Spinal cord (tissue), 10 donors: ENCODE measurements at places on chromosomes 12 and 14.
A peak's percentile ranks its signal among the peaks of the same experiment; 100 is the strongest.

DNA sequence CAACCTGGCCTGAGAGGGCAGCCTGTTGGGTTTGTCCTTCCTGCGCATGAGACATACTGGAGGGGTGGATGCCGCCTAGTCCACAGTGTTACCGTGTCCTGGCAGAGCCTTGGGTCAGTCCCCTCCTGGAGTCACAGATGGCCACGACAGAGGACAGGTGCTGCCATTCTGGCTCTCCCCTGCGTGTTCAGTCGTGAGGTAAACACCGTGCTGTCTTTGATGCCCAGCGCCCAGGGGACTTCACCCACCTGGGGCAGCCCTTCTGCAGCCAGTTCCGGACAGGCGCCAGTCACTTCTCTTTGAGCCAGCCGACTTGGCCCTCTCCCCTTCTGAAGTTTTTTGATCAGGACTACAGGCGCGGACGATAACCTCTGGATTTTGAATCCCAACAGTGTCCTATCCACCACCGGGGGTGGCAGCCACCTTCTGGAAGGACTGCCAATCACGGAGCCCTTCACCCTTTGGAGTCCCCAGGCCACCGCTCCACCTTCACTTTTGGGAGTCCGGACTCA, 933.0 kb downstream of the DIO2 start:
- no peaks in the 10 kb centered on the region for H3K36me3 ChIP-seq
- peaks cover 22% of the 10 kb centered on the region for H3K27me3 ChIP-seq
- no peak for DNase-seq

DNA sequence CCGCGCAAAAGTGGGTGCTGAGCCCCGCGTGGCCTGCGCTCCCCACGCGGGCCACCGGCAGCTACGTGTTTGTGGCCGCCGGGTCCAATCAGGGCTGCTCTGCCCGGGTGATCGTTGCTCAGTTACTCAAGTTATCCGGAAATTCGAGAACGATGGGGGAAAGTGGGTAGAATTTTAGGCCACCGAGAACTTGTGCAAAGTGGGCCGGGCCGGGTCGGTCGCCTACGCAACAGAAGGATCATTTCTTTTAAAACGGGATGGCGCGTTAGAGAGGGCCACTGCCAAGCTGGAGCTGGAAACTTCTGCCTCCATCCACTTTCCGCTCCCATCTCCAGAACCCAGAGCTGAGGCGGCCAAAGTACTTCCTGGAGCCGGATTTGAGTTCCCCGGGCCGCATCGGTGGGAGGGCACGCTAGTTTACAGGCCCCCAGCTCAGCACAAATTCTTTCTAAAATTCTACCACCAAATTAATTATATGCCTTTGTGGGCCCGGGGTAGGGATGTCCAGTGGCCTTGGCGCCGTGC, 3.5 kb downstream of the RFX4 start:
- H3K27me3 ChIP-seq = peaks cover 82% of the 10 kb centered on the region
- peaks cover 11% of the 10 kb centered on the region for H3K36me3 ChIP-seq
- H3K4me1 ChIP-seq = peaks cover 66% of the 10 kb centered on the region
- H3K27ac ChIP-seq = peak overlapping the region; percentile 87
- no peak for DNase-seq
- H3K4me3 ChIP-seq = peak overlapping the region; percentile 63

GRCh38 chr14:64208981-64209380, 85.2 kb downstream of the ESR2 start:
- no peak overlapping the region for H3K4me3 ChIP-seq
- no peaks in the 10 kb centered on the region for H3K27me3 ChIP-seq
- DNase-seq = no peak
- no peak overlapping the region for H3K27ac ChIP-seq

DNA sequence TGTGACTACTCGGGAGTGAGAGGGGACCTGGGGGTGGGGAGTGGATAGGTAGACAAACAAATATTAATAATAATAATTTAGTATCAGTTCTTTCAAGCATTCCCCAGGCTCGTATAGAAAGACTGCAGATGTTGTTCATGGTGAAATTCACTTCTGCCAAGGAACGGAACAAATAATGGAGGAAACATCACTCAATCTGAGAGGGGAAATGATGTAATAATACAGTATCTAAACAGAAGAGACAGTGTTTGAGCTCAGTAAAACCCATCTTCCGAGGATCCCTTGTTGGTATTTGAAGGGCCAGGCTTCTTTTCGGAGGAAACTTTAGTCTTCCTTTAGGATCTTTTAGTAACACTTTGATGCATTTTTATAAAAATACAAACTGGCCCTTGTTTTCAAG, 114.2 kb downstream of the KCNK10 start:
- DNase-seq = no peak
- H3K4me3 ChIP-seq = no peak overlapping the region
- H3K4me1 ChIP-seq = peaks cover 9% of the 10 kb centered on the region
- H3K27ac ChIP-seq = no peak overlapping the region
- H3K36me3 ChIP-seq = no peaks in the 10 kb centered on the region

GRCh38 chr12:6827437-6827911, 733 bp upstream of the P3H3 start:
- no peak overlapping the region for H3K4me3 ChIP-seq
- peaks cover 75% of the 10 kb centered on the region for H3K4me1 ChIP-seq
- H3K36me3 ChIP-seq = peaks cover 65% of the 10 kb centered on the region

DNA sequence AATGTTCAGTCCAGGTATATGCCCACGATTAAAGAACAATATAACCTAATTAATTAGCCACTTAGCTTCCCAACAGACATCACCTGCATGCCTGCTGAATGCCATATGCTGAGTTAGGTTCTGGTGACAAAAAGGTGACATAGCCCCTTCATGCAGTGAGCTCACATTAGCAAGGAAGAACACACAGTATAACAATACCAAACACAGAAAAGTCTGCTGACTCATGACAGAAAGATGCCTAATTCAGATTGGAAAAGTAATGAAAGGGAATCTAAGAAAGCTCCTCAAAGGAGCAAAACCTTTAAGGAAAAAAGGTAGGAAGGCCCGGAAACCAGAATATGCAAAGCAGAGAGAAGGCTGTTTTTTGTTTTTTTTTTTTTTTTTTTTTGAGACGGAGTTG, 59.0 kb downstream of the FERMT2 start:
- peaks cover 13% of the 10 kb centered on the region for H3K36me3 ChIP-seq
- DNase-seq = no peak
- no peaks in the 10 kb centered on the region for H3K4me1 ChIP-seq

DNA sequence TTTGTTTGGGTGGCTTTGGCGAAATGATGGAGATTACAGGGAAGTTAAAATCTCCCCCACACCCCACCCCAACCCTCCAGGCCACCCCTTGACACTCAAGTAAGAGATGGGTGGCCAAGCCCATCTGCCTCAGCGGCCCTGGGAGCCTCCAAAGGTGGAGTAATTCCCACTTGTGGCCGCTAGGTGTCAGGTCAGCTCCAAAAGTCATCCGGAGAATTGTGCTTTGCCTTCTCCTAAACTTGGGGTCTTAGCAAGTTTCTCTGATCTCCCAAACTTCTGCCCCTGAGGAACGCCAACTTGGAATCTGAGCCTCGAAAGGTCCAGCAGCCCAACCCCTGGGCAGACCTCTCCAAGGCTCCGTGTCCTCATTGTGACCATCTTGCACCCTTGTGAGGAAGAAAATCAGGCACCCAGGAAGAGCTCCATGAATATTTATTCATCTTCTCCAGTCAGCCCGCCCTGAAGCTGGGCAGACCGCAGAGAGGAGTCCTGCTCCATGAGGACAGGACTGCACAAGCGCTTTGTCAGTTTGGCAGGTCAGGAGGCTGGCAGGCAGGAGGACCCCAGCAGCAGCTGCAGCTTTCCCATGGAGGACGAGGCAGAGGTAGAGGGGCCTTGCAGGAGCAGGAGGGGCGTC, 46.7 kb downstream of the LRRC74A start:
- no peaks in the 10 kb centered on the region for H3K27me3 ChIP-seq
- no peaks in the 10 kb centered on the region for H3K36me3 ChIP-seq
- H3K4me1 ChIP-seq = peaks cover 32% of the 10 kb centered on the region
- no peak overlapping the region for H3K4me3 ChIP-seq
- no peak for DNase-seq
- H3K27ac ChIP-seq = no peak overlapping the region

DNA sequence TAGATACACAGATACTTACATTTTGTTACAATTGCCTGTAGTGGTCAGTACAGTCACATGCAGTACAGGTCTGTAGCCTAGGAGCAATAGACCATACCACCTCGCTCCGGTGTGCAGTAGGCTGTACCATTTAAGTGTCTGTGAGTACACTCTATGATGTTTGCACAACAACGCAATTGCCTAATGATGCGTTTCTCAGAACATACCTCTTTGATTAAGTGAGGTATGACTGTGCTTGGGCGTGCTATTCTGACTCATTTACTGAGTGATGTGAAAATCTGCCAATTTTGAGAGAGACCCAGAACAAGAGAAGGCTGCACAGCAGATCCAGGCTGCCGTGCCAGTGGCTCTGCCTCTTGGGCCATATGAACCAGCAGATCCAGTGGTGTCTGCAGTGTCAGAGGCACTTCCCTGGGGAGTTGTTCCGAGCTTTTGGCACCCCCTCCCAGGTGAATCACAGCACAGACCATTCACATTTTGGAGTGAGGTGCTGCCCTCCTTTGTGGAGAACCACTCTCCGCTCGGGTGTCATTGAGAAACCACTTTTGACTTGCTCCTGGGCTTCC, 20.4 kb downstream of the DLK1 start:
- no peaks in the 10 kb centered on the region for H3K36me3 ChIP-seq
- H3K27ac ChIP-seq = no peak overlapping the region
- no peak for DNase-seq
- H3K4me3 ChIP-seq = no peak overlapping the region
- no peaks in the 10 kb centered on the region for H3K27me3 ChIP-seq

DNA sequence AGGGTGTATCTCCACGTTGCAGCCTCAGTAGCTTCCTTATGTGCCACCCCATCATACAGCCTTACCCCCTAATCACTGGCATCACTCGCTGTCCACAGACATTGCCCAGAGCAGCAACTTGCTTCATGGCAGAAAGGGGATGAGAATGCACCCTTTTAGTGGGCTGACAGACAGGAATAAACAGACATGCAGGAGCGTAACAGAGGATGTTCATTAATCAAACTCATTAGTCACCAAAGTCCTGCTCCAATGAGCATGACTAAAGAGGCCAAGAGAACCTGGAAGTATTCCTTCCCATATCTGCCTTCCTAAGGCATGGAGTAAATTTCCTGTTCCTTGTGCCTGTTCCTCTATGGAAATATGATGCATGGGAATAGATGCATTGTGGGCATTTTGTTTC, 197.0 kb downstream of the PHLDA1 start:
- no peaks in the 10 kb centered on the region for H3K36me3 ChIP-seq
- no peaks in the 10 kb centered on the region for H3K27me3 ChIP-seq
- H3K4me1 ChIP-seq = no peaks in the 10 kb centered on the region
- no peak overlapping the region for H3K4me3 ChIP-seq
- no peak overlapping the region for H3K27ac ChIP-seq

- no peak overlapping the region for H3K27ac ChIP-seq
- no peaks in the 10 kb centered on the region for H3K4me1 ChIP-seq
- H3K27me3 ChIP-seq = no peaks in the 10 kb centered on the region
- no peaks in the 10 kb centered on the region for H3K36me3 ChIP-seq
- no peak for DNase-seq
- H3K4me3 ChIP-seq = no peak overlapping the region
Measured at GRCh38 chr14:91872517-91873470, 5.5 kb upstream of the TC2N start.

DNA sequence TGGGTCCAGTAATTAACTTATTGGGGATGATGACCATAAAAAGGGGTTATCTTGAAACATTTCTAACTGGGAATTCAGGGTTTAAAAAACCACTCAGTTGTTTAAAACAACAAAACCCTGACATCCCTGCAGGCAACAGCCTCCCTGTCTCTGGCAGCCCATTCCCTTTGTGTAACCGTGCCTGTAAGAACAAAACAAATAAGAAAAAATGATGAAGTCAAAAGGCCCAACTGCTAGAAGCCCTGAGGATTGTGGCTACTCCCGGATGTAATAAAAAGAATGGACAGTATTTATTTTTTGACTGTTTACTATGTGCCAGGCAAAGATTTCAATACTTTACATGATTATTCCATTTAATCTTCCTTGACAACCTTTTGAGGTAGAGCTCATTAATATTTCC, 75.3 kb downstream of the TMCC3 start:
- H3K27ac ChIP-seq = no peak overlapping the region
- no peak overlapping the region for H3K4me3 ChIP-seq
- peaks cover 4% of the 10 kb centered on the region for H3K4me1 ChIP-seq
- H3K27me3 ChIP-seq = no peaks in the 10 kb centered on the region
- no peak for DNase-seq

- H3K36me3 ChIP-seq = peaks cover 6% of the 10 kb centered on the region
- no peak overlapping the region for H3K4me3 ChIP-seq
- no peaks in the 10 kb centered on the region for H3K4me1 ChIP-seq
- no peak overlapping the region for H3K27ac ChIP-seq
- no peak for DNase-seq
- H3K27me3 ChIP-seq = no peaks in the 10 kb centered on the region
Measured at GRCh38 chr12:32344047-32344446, 55.3 kb upstream of the FGD4 start.

- H3K4me3 ChIP-seq = no peak overlapping the region
- H3K36me3 ChIP-seq = no peaks in the 10 kb centered on the region
- no peaks in the 10 kb centered on the region for H3K27me3 ChIP-seq
- no peak overlapping the region for H3K27ac ChIP-seq
- DNase-seq = no peak
Measured at GRCh38 chr14:61654026-61654425, 41.3 kb upstream of the HIF1A start.

GRCh38 chr12:22477166-22477893, 67.0 kb downstream of the C2CD5 start:
- no peak for DNase-seq
- H3K27me3 ChIP-seq = no peaks in the 10 kb centered on the region
- no peaks in the 10 kb centered on the region for H3K4me1 ChIP-seq
- no peak overlapping the region for H3K27ac ChIP-seq
- peaks cover 13% of the 10 kb centered on the region for H3K36me3 ChIP-seq

DNA sequence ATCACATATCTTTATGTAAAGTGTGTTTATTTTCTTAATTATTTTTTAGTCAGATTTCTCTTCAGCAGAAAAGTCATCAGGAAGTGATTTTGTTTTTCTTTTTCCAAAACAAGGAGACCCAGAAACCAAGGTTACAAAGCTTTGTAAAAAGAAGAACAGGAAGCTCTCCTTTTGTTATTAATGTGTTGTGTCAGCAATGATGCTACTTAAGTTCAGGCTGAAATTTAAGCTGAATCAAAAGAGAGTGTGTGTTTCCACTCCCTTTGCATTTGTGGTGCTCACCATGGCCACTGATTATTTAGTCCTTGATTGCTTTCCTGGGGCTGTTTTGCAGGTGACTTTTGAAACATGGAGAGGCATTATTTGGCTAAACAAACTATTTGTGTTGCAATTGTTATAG, 155.3 kb upstream of the ATP2B1 start:
- no peaks in the 10 kb centered on the region for H3K27me3 ChIP-seq
- H3K27ac ChIP-seq = no peak overlapping the region
- H3K36me3 ChIP-seq = no peaks in the 10 kb centered on the region

DNA sequence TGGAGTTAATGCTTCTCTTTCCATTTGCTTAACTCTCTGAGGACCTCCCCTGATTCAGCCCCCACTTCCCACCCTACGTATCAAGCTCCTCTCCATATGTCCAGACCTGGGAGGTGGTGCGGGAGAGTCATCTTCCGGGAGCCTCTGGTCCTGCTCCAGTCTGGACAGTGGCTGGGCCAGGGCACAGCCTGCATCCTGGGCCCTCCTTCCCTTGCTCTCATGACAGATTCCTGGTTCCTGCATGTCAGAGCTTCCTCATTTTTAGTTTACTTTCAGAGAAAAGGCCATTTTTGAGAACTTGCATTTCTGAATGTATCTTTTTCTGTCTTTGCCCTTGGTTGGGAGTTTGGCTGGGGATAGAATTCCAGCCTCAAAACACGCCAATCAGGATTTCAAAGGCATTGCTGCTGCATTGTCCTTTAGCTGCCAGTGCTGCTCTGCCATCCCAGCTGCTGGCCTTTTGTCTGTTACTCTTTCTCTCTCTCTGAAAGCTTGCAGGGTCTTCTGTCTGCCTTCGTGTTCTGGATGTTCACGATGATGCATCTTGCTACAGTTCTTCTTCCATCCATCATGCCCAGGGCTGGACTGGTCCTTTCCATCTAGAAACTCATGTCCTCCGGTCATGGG, 54.7 kb downstream of the SLC6A12 start:
- no peak overlapping the region for H3K27ac ChIP-seq
- H3K4me3 ChIP-seq = no peak overlapping the region
- H3K4me1 ChIP-seq = peaks cover 7% of the 10 kb centered on the region
